ENCODE measurements at places on chromosomes 13 and 19.

DNA sequence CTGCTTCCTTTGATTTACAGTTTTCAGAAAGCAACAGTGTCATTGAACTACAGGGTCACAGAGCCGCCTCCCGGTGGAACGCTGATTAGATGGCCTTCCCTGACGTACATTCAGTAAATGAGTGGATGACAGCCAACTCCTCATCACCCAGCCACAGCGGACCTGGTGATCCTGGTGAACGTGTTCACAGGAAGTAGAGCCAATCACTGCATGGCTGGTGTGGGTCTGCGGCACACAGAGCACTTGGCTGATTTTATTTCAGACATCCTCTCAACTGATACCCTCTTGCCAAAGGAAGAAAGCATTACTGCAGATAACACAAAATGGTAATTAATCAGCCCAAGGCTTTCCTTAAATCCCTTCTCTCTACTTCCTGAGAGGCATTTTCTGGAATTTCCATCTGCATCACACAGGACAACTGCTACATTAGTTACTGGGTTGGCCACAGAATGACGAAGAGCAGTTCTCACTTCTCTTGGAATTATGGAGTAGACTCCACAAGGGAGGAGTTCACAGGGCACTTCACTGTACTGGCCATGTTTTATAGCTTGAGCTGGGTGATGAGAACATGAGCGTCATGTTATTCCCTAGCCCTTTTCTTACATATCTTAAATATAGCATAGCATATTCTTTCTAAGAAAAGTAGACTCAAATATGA, 84.0 kb upstream of the SLC7A1 start:
- no peak for DNase-seq

GRCh38 chr13:75395901-75396300, 86.1 kb downstream of the TBC1D4 start:
- no peak for DNase-seq

GRCh38 chr19:17473041-17473440, 2.7 kb downstream of the SLC27A1 start:
- no peak for DNase-seq

GRCh38 chr13:81760316-81760715, 1419.4 kb upstream of the SPRY2 start:
- DNase-seq, result no peak

DNA sequence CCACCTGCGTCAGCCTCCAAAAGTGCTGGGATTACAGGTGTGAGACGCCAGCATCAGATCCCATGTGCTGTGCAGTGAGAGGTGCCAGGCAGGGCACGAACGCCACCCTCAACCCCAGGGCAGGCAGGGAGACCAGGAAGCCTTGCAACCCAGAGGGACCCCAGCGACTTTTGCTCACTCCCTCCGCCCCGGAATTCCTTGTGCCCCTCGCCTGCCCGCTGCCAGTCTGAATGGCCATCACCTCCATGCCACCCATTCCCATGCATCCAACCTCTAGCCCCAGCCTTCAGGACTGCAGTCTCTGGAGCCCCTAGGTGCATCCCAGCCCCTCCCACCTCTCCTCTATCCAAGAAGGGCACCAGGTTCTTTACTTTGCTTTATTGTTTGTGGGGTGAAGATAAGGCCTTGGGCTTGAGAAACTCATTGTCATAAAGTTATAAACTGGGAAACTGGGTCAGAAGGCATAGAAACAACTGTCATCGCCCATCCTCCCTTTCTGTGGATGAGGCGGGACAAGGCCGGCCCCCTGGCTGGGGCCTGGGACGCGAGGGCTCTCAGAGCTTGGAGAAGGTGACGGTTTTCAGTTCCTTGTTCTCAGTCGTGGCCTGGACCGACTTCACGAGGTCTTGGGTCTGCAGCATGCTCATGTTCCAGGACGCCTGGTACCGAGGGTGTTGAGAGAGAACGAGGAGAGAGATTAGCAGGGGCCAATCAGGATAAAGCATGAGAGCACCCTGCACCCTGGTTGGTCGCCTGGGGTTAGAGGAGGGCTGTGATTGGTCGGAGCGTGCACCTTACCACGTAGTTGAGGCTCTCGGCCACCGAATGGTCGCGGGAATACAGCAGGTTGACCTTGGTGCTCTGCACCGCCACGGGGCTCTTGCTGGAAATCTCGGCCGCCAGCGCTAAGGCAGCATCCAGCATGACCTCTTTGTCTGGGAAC, 2.6 kb upstream of the LGALS4 start:
- DNase-seq, result no peak

- DNase-seq, result no peak
Observed at GRCh38 chr19:48329167-48329891, 4.0 kb downstream of the EMP3 start.

DNA sequence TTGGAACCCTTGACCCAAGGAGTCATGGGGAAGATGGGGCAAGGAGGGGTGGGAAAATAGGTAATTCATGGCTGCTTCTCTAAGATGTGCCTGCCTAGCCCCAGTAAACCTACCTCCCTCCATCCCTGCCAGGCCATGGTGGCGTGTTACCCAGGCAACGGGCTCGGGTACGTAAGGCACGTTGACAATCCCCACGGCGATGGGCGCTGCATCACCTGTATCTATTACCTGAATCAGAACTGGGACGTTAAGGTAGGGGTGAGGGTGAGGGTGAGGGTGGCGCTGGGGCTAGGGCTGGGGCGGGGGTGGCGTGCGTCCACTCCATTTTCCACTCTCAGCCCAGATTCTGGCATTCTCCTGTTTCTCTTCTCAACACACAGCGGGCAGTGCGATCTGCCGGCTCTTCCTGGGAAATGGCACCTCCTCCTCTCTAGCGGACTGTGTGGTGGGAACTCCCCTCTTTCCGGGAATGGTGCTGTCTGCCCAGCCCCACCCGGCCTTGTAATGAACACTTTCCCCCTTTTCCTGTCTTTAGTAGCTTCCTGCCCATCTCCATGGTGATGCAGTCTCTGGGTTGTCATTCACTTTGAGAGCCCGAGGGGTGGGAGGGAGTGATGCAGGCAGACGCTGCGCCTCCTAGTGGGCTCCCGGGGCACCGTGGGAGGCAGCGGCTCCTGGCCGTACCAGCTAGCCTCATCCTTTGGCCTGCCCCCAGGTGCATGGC, 7.6 kb downstream of the EGLN2 start:
- peak; percentile 98 for DNase-seq

DNA sequence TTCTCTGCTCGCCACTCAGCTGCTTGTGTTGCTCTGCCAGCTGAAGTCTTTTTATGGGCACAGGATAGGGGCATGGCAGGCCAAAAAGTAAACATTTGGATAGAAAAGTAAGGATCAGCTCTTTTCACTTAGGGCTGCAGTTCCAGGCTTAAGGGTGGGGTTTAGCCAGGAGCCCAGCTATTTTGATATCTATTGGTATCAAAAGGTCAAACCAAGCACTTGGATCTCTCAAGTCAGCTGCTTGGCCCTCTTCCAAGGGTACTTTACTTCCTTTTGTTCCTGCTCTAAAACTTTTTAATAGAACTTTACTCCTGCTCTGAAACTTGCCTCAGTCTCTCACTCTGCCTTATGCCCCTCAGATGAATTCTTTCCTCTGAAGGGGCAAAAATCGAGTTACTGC, 55.7 kb upstream of the ABCC4 start:
- DNase-seq, result no peak

GRCh38 chr13:29281932-29282495, 313.5 kb downstream of the SLC7A1 start:
- no peak for DNase-seq

GRCh38 chr19:4057931-4058692, 8.6 kb downstream of the ZBTB7A start:
- no peak for DNase-seq

DNA sequence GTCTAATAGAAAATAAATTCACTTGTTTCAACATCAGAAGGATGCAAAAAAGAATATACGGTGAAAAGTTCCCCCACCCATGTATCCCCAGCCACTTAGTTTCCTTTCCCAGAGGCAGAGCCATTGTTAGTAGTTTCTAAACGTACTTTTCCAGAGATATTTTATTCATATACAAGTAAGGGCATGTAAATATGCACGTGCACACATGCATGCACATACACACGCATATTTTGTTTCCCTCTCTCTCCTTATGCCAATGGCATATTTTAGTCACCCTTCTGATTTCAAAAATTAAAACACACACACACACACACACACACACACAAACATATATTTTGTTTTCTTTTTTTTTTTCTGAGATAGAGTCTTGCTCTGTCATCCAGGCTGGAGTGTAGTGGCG, 147.4 kb downstream of the PDS5B start:
- no peak for DNase-seq

GRCh38 chr19:35260694-35261304, 8.0 kb upstream of the USF2 start:
- DNase-seq, result no peak

GRCh38 chr13:46389457-46390451, 2.7 kb upstream of the RUBCNL start:
- no peak for DNase-seq

GRCh38 chr19:18414504-18415177, 4.6 kb upstream of the SSBP4 start:
- DNase-seq, result peak; percentile 83

DNA sequence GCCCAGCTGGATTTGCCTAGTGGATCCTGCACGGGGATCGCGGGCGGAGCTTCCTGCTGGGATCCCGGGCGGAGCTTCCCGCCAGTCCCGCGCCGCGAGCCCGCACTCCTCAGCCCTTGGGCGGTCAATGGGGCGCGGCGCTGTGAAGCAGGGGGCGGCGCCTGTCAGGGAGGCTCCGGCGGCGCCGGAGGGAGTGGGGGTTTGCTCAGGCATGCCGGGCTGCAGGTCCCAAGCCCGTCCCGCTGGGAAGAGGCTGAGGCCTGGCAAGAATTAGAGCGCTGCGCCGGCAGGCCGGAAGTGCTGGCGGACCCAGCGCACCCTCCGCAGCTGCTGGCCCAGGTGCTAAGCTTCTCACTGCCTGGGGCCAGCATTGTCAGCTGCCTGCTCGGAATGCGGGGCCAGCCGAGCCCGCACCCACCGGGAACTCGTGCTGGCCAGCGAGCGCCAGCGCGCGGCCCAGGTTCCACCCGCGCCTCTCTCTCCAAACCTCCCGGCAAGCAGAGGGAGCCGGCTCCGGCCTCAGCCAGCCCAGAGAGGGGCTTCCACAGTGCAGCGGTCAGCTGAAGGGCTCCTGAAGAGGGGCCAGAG, 119.6 kb downstream of the PRR20E start:
- DNase-seq, result no peak

Data from kidney (tissue), 22 donors.